ENCODE measurements at places on chromosomes 1 and 21.

DNA sequence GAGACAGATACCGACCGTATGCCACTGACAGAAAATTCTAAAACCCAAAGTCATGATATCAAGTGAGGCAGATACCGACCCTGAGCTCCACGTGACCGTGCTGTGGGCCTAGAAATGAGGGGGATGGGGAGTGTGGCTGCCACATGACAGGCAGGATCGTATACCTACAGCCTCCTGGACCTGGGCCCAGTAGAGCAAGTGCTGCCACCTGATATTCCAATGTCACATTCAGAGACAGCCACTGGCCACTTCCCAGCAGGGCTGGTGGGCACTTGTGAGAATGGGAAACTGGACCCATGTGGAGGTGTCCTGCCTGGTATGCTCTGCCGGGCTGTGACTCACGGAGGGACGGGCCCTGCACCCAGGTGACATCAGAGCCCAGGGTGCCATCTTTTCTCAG, 44.6 kb upstream of the CLDN14 start:
- DNase-seq = no peak

- peak; percentile 50 for DNase-seq
Measured at GRCh38 chr1:201094832-201095231, 17.4 kb downstream of the CACNA1S start.

- no peak for DNase-seq
Measured at GRCh38 chr1:200895801-200896530, 1.3 kb downstream of the INAVA start.

DNA sequence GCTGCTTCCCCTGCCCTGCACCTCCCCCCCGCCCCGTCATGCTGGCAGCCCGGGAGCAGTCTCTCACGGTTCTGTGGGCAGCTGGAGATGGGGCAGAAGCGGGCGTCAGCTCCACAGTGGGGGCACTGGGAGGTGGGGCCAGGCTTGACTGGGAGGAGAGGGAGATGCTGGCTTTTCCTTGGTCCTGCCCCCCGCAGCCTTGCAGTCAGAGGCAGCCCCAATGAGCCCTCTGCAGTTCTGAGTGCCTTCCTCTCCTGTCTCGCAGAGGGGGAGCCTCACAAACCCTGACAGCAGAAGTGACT, 21.7 kb downstream of the ARHGEF10L start:
- DNase-seq = no peak

- DNase-seq = no peak
Measured at GRCh38 chr1:229167318-229167717, 103.6 kb upstream of the RAB4A start.
